ENCODE measurements at places on chromosomes 5 and 9.

DNA sequence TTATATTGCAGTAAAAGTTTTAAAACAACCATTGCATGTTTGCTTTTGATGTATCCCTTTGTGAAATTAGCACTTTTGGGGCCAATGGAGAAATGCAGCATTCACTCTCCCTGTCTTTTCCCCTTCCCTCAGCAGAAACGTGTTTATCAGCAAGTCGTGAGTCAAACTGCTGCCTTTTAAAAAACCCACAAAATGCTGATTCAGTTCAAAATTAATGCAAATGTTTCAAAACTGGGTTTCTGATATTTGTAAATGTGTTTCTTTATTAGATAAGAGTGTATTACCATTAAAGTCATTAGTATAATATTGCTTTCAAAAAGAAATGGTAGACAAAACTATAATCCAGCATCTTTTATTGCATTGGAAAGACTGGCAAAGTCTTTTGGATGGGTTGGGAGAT, 47.3 kb downstream of the RAD23B start:
- no peak for DNase-seq

DNA sequence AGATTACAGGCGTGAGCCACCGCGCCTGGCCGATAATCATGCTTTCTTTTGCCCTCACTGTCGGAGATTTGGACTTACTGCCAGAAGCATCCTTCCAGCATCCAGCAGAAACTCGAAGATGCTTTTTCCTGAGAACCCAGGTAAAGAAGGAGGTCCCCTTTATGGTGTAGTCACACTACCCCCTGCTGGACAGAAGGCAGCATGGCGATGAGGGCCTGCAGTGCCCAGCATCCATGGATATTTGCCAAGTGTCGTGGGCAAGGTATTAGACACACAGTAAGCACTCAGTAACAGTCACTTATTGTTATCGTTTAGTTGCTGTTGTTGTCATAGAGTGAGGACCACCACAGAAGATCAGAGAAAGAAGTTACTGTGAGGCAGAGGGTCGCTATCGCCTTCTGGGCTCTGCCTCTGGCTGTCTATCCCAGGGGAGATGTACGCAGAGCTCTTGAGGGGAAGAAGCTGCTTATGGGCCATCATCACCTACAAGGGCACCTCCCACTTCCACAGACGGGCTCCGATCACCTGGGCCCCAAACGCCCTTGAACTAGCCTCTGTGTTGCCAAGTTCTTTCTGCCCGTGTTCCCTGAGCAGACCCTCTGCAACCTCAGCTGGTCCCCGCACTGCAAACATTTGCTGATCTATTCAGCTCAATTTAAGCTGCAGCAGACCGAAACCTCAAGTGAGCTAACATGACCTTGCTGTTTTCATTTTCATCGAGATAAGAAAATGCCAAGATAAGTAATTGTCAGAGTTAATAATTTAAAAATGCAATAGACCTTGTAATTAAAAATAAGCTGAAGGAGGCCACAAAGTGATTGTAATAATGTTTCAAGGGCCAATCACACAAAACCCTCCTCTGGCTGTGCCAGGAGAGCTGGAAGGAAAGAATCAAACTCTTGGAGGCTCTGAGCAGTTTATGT, 23.9 kb downstream of the C5orf15 start:
- peak; percentile 43 for DNase-seq

DNA sequence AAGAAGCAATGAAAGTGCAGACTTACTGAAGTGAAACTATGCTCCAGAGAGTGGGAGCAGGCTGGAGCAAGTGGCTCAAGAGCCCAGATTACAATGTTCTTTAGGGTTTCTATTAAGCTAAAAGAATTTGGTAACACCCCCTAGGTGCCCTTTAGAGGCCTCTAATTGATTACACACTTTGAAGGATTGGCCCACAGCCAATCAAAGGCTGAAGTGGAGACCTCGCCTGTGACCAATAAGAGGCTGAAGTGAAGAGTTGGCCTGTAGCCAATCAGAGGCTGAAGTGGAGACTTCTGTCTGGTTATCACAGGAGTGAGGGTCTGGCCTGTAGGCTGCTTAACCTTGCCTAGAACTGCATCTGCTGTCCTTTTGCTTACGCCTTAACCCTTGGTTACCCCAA, 46.7 kb upstream of the SPATA31C2 start:
- no peak for DNase-seq

DNA sequence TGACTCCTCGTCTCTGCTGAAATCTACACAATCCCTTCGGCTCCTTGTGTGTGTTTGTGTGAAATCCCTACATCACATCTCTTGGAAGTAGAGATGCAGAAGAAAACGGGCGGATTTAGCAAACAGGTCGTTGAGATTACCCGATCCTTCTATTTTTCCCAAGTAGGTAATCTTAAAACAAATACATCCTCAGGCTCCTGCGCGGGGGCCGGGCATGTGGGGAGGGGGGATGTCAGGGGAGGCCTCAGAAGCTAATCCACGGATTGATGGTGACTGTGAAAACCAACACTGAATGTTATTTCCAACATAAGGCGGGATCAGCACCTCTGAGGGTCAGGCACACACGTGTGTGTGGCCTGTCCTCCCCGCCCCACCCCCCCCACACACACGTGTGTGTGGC, 137.8 kb downstream of the ROR2 start:
- peak; percentile 34 for DNase-seq

DNA sequence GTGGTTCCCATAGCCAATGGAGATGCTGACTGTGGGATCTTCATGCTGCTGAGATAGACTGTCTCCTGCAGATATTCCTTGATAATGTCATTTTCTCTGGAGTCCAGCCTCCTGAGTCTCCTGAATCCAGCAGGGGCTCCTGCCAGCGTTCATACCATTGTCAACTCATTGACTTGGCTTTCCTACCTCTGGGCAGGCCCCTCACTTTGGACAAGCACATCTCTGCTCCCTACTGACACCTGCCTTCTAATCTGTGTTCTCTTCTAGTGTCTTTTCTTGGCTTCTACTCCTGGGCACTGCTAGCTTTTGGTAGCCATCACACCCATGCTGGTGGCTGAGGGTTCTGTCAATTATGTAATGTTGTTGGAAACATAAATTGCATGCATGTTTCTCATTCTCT, 138.0 kb downstream of the ADCY2 start:
- no peak for DNase-seq

DNA sequence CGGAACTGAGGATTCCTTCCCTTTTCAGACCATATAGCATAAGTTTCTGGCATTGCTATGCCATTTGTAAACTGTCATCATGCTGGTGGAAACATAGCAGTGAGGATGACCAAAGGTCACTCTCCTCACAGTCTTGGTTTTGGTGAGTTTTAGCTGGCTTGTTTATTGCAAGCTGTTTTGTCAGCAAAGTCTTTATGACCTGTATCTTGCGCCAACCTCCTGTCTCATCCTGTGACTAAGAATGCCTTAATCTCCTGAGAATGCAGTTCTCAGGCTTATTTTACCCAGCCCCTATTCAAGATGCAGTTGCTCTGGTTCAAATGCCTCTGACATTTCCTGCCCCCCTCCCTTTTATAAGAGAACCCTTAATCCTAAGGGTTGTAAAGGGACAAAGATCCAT, 26.7 kb upstream of the GRIA1 start:
- no peak for DNase-seq

DNA sequence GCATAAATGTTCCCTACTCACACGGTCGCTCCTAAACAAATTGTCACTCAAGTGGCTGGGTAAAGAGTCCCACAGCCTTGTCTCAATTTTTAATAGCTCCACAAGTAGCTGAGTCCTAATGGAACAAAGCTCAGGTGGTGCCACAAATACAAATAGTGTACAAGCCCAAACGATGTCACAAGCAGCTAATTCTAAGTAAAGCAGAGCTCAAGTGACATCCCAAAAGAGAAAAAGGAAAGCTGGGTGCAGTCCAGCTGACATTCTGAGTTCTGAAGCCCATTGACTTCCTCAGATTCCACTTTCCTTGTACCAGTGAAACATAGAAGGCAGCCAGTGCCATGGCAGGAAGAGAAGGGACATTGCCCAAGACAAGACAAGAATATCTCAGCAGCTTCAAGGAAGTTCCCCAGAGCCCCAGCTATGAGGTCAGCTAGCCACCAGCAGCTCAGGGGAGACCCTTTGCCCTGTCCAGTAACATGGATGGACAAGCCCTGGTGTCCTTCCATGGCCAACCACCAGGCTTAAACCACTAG, 231.2 kb upstream of the SGCD start:
- DNase-seq, result no peak

DNA sequence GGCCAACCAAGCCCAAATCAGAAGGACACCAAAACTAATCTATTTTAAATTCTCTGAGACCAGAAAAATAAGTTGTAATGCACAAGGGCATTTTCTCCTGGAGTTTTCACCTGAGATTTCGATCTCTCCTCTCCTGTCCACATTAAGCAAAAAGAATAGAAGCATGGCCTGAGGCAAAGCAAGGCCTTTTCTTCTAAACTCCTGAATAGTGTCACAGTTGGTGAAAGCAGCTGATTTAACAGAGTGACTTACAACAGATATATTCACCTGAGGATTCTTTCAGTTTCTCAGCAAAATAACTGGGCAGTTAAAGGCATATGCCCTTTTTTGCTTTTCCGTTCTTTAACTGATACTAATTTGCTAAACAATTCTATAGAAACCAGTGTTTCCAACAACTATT, 547.7 kb downstream of the EFNA5 start:
- DNase-seq, result no peak

GRCh38 chr9:87708986-87709728, 16.8 kb upstream of the CTSL start:
- no peak for DNase-seq

DNA sequence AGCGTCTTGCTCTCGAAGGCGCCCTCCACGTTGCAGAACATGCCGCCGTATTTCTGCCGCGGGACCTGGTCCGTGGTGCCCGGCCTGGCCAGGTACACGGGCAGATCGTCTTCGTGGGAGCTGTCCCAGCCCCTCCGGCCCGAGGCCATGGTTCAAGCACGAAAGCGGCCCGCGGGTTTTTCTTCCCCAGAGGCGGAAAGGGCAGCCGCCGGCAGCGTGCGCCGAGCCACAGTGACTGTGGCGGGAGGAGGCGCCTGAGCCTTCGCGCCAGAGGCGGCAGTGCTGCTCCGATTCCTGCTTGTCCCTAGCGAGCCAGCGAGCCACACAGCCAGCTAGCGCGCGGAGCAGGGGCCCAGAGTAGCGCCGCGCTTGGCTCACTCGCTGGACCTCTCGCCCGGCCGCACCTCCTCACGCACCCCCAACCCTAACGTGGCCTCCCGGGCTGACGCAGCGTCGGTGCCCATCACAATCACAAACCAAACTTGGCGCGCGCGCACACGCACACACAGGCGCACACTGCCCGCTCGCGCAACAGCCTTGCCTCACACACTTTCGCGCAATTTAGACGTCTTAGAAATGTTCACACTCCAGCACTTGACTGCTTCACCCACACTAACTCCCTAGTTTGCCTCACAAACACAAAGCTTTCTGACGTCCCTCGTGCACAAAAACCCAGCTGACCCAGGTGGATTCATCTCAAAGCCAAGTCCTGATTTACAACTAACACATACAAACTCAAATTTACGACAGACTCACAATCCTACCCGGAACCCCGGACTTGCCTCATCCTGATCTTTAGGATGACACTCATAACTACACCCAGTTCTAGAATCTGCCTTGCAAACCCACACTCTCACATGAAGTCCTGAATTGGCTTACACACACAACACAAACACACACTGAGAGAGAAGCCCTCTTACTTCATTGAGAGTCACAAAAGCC, at the start of gene DPYSL3:
Gene DPYSL3 (minus strand): TSS at position 359 of the 942 bp plus-strand sequence. CDS start 210 bp downstream, at position 149.
- DNase-seq, result peak; percentile 36

DNA sequence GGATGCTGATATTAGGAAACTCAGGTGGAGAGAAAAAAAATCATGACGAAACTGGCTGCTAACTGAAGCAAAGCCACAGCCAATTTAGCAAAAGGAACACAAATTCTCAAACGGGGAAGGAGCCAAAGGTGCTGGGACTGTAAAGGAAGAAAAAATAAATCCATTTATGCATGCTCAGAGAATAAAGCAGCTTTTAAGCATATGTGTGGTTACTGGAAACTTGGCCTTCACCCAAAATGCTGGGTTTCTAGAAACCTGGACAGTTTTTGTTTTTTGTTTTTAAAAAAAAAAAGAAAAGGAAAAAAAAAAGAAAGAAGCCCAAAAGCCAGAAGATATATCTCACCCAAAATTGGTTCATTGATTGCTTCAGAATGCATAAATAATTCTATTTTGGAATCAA, 8.0 kb downstream of the WHRN start:
- DNase-seq, result no peak

- DNase-seq, result no peak
Measured at GRCh38 chr9:74526215-74526614, 29.1 kb downstream of the RORB start.

- DNase-seq, result peak; percentile 38
Measured at GRCh38 chr5:76292620-76293322, 110.3 kb upstream of the IQGAP2 start.

DNA sequence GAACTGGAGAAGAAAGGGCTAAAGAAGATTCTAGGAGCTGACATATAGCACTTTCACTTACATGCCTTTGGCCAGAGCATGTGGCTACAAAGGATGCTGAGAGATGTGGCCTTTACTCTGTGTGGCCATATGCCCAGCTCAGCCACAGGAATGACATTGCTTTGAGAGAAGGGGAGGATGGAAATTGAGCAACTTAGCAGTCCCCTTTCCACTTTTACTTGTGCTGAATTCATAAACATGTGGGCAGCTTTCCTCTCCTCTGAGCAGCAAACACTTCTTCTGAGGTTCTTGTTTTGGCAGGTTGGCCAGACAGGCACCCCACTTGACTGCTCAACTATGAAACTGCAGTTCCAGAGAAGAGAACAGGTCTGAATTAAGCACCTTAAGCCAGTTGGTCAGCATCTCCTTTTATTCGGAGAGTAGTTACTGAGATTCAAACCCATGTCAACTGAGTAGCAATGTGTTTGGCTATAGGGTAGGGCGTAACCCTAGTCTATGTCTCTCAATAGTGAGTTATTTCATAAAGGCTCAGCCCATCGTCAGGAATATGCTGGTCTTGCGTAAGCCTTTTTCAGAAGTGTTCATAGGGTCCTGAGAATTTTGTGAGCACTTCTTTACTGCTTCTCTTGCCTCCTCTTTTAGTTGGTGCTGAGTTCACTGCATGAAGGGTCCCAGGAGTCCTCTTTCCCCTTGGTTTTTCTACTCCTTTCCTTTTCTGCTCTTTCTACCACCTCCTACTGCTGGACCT, 134.5 kb downstream of the PALM2AKAP2 start:
- DNase-seq, result no peak

GRCh38 chr9:136149337-136149736, 30.7 kb upstream of the TMEM250 start:
- DNase-seq, result no peak

- no peak for DNase-seq
Measured at GRCh38 chr9:115986508-115986907, 167.1 kb upstream of the PAPPA start.

GRCh38 chr5:113742176-113742575, 228.7 kb downstream of the YTHDC2 start:
- no peak for DNase-seq
